ENCODE measurements at places on chromosomes 13 and 19.

DNA sequence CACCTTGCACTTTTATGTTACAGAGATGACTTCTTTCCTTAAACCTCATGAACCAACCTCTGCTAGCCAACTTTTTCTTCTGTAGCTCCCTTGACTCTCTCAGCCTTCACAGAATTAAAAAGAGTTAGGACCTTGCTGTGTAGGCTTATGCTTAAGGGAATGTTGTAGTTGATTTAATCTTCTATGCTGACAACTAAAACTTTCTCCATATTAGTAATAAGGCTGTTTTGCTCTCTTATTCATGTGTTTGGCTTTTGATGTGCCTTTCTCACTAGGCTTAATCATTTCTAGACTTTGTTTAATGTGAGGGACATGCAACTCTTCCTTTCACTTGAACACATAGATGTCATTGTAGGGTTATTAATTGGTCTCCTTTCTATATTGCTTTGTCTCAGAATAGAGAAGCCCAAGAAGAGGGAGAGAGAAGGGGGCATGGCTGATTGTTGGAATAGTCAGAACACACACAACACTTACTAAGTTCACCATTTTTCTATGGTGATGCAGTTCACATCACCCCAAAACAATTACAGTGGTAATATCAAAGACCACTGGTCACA, 509.5 kb downstream of the UQCRFS1 start:
- DNase-seq: no peak

- no peak for DNase-seq
These were observed 230.8 kb downstream of the TBC1D4 start for GRCh38 chr13:75251188-75251587.

DNA sequence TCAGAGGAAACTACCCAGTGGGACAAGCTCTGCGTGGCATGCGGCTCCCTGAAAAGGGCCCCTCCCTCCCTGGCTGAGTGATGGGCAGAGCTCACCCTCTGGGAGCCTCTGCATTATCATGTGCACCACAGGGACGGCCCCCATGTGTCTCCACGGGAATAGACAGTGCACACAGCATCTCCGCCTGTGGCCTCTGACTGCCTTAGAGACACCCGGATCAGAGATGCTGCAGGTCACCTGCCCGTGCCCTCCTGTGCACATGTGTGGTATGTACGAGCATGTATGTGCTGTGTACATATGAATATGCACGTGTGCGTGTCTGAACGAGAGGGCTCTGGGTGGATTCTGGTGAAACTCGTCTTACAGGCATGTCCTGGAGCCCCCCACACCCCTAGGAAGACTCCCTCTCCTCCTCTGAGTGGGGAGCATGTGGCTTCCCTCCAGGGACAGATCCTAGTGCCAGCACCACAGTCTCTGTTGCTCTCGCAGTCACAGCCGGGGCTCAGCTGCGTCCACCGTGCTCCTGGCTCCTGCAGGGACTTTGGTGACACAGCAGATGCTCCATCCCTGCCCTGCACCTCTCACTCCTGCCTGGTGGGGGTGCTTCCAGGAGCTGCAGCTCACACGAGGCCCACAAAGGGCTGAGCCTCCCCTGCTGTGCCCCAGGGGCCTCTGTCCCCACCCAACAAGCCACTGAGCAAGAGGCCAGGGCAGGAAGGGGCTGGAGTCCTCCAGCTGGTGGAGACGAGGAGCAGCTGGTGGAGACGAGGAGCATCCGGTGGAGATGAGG, 19.6 kb downstream of the C13orf46 start:
- DNase-seq: no peak

DNA sequence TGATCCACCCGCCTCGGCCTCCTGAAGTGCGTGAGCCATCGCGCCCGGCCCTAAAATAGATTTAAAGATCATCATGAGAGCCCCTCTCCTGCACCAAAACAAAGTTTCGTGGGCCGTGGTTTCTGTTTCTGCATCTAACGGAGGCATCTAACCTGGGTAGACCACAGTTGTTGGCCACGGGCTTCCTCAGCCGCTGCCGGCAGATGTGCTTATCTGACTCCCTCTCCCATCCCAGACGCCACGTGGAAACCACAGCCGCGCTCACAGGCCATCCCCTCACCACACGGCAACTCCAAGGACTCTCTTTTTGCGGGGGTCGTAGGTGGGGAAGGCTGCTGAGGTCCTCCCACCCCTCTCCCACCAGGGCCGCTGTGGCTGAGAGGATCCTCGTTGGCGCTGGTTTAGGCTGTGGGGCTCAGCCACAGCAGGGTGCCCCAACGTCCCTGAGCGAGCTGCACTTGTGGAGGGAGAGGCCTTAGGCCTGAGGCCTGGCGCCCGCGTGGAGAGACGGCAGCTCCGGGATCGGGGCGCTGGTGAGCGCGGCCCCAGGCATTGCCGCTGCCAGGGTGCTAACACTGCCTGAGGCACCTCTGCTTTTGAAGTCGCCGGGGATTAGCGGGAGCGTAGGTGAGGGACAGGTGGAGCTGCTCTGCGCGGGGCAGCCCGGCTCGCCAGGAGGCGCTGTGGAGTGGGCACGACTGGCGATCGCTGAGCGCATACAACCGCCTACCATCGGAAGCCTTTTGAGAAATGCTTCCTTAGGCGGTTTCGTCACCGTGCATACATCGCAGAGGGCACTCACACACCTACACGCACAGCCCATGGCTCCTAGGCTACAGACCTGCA, 8.9 kb downstream of the ZSCAN1 start:
- DNase-seq: no peak

- no peak for DNase-seq
These were observed 2.3 kb upstream of the EIF3G start for GRCh38 chr19:10122045-10122444.

- no peak for DNase-seq
These were observed 227.2 kb downstream of the FOXO1 start for GRCh38 chr13:40438999-40439797.

GRCh38 chr13:97249093-97249795, 27.1 kb downstream of the MBNL2 start:
- DNase-seq: no peak

GRCh38 chr13:92313382-92313781, 913.2 kb upstream of the GPC6 start:
- no peak for DNase-seq

DNA sequence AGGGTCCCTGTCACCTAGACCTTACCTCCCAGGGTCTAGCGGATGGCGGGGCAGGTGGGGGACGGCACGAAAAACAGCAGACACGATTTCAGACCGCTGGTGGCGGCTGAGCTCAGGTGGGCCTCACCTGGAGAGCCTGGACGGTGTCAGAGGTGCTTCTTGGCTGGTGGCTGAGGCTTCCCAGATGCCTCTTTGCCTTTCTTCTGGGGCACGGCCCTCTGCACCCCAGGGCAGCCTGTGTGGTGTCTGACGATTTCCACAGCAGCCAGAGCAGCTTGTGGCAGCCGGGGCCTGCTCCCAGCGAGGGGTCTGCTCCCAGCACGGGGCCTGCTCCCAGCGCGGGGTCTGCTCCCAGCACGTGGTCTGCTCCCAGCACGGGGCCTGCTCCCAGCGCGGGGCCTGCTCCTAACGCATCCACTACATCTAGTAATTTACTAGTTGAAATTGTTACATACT, 66.7 kb downstream of the ATP11A start:
- no peak for DNase-seq

- DNase-seq: no peak
These were observed 9.1 kb downstream of the AP2S1 start for GRCh38 chr19:46841458-46842083.

DNA sequence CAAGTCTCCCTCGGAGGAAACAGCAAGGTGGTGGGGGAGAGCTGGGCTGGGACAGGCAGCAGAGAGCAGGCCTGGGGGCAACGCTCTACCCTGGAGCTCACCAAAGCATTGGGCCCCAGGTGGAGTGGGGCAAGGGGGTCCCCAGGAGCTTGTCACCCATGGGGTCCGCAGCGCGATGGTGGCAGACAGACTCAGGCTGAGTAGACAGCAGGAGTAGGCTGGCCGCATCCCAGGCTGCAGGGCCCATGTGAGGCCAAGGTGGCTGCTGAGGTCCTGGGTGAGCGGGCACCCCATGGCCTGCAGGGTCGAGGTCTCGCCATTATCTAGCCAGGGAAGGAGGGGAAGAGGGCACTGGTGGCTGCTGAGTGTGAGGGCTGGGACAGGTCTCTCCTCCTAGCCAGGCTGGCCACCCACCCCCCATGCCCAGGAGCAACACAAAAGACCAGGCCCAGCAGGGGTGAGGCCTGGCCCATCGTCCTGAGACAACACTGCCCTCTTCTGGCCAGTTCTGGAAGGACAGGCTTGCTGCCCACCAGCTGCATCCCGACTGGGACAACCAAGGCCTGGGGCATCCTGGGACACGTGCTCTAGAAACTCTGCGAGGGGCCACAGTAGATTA, 33.1 kb downstream of the CEBPG start:
- DNase-seq: no peak

DNA sequence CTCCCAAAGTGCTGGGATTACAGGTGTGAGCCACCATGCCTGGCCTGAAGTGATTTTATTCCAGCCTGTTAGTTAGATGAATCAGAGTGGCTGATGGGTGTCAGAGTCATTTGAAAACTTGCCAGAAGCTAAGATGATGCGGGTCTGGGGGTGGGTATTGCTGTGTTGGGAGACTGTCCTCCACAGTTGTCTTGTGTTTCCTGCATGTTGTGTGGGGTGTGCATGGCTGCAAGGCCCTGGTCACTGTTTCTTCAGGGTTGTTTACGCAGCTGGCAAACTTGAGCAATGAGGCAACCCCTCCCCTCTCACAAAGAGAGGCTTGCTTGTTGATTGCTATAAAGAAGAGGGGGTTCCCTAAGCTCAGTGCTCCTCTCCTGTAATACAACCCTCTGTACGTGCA, 71.8 kb downstream of the TRPM4 start:
- DNase-seq: no peak

DNA sequence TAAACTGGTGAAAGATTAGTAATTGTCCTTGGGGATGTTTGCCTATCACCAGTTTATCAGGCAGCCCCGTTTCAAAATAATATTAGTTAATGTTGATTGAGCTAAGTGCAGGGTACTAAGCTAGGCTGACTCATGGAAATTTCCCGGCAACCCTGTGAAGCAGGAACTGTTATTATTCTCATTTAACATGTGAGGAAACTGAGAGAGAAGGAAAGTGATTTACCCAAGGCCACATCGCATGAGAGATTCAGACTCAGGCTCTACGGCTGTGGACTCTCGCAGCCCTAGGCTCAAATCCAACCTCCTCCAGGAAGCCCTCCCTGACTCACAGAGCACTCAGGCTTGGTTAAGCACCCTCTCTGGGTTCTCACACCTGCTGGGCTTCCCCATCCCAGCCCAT, 19.7 kb downstream of the CLPTM1 start:
- DNase-seq: no peak

DNA sequence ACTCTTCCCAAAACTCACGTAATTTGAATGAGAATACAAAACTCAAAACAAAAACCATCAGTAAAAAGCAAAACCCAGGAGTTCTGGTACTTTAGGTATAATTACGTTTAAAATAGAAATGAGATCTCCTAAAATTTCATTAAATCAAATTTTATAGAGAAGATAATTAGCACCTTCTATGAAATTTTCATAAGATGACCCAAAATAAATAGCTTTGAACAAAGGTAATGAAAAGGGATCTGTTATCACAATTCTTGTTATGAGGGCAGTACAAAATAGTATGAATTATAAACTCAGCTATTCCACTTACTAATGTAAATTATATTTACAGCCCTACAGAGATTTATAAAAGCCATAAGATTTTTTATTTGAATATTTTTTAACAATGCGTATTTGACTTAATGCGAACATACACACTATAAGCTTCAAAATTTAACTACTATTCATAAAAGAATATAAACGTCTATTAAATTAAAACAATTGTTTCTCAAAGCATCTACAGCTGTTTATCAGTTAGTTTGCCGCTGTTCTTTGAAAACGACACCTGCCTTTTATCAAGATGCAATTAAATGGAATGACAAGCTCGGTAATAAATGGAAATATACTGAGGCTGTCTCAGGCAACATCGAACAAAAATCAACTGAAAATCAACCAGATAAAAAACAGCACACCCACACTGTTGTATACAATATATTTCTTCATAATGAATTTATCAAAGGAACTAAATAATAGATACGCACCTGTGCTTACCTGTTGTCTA, 63.8 kb downstream of the KCNRG start:
- peak; percentile 5 for DNase-seq

- no peak for DNase-seq
These were observed 412.5 kb downstream of the DACH1 start for GRCh38 chr13:71454509-71454908.

- no peak for DNase-seq
These were observed 74.2 kb downstream of the SPACA7 start for GRCh38 chr13:112450118-112450903.

- DNase-seq: no peak
These were observed 57.7 kb downstream of the ANKRD10 start for GRCh38 chr13:110856942-110857835.

DNA sequence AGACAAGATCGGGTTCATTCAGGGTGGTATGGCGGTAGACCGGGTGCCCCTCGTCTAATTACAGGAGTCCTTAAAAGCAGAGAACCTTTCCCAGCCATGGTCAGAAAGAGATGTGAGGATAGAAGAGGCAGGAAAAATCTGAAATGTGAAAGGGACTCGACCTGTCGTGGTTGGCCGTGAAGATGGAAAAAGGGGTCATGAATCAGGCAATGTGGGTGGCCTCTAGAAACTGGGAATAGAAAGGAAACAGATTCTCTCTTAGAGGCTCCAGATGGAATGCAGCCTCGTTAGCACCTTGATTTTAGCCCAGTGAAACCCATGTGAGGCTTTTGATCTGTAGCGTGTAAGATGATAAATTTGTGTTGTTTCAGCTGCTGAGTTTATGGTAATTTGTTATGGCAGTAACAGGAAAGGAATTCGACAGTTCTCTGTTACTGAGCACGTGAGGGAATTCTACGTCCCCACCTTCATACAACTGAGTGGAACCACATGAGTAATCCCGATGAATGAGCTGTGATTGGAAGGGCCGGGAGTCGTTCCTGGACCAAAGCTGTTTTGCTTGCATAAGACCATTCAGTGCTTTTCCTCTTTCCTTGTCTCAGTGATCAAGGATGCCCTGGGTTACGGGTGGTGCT, 11.0 kb upstream of the CA11 start:
- DNase-seq: no peak

DNA sequence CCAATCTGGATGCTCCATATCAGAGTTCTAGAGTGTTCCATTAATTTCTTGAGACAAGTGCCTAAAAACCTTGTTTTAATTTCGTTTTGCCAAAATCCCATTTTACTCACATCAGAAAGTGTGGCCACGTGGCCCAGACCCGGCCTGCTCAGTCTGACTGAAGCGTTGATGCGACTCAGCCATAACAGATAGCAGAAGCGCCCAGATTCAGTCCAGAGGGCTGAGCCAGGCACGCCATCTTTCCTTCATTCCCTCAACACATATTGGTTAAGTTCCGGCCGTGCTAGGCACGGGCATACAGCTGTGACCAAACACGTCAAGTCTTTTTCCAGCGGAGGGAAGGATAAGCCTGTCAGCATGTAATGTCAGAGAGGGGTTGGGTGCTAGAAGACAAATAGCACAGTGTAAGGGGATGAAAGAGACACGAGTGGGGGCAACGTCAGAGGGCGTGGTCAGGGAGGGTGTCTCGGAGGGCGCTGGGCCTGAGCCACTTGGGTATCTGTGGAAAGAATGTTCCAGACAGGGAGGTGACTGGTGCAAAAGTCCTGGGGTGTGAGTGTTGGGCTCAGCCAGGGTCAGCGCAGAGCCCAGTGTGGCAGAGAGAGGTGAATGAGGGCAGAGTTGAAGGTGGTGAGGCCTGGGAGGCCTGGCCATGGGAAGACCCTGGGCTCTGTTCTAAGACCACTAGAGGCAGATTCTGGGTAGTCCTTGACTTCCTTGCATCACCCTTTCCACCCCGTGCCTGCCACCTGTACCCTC, 3.1 kb downstream of the F10 start:
- DNase-seq: no peak

GRCh38 chr19:3370214-3370720, 3.9 kb downstream of the NFIC start:
- DNase-seq: no peak

GRCh38 chr19:53086949-53087348, 16.3 kb downstream of the ZNF160 start:
- DNase-seq: no peak
